ENCODE measurements at places on chromosomes 12 and 14.

DNA sequence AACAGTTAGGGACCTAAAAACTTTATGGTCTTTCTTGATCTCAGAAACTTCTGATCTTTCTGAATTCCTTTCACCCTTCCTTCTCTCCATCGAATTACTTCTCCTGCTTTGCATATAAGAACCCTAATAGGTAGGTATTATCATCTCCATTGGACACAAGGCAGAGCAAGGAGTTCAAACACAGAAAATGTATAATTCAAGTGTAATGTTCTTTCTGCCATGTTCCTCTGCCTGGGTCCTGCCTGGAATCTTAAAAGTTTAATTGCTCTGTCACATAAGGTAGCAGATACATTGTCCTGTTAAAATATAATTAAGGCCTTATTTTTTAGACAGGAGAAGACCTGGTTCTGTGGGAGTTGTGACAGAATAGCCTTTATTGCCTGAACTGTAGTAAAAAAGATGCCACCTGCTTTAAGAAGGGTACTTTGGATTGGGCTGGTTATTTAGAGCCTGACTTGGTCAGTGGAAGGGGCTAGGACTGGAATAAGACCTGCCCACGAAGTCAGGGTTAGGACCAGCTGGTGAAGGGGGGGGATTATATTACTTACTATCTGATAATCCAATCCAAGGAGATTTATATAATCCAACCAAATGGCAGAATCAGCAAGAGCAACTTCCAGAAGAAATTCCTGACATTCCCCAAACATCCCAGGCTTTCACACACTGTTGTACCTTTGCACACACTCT, 10.4 kb downstream of the G2E3 start:
- DNase-seq = peak; percentile 48

DNA sequence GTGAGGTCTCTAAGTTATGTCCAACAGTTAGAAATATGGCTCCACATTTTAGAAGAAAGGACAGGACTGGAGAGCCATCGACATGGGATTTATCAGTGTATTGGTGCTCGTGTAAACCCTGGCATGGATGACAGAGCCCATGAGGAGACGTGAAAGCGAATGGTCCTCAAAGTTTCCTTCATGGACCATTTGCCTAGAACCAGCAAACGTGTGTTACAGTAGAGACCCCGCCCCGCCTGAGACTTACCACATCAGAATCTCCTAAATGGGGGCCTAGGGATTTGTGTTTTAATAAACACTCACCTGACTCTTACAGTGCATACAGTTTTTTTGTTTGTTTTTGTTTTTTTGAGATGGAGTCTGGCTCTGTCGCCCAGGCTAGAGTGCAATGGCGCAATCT, 12.2 kb downstream of the EVL start:
- DNase-seq = no peak

DNA sequence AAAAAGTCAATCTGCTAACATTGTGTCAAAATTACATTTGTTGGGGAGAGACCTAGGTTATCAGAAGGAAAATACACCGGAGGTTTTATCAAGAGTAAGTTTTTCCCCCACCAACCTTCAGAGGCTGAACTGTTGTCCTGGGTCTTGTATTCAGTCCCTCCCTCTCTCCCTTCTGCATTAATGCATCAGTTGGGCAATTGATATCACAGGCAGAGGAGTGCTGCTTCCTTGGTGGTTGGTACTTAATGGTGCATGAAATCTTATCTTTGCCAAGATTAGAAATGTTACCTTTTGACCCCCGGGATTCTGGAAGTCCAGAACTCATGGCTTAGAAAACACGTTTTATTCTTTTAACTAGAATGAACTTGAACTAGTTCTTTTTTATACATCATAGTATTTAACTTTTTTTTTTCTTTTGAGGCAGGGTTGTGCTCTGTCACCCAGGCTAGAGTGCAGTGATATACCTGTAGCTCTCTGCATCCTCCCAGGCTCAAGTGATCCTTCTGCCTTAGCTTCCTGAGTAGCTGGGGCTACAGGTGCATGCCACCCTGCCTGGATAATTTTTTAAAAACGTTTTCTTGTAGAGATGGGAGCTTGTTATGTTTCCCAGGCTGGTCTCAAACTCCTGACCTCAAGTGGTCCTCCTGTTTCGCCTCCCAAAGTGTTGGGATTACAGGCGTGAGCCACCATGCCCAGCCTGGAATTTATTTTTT, 4.9 kb downstream of the PCBP2 start:
- no peak for DNase-seq

GRCh38 chr12:7784701-7785100, 4.5 kb upstream of the NANOG start:
- no peak for DNase-seq

DNA sequence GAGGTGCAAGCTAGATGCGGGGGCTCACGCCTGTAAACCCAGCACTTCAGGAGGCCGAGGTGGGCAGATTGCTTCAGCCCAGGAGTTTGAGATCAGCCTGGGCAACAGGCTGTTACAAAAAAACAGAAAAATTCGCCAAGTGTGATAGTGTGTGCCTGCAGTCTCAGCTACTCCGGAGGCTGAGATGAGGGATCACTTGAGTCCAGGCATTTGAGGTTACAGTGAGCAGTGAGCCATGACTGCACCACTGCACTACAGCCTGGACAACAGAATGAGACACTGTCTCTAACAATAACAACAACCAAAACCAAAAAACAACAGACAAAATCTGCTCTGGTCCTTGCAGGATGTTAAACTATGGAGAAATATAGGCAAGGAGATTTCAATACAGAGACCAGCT, 13.9 kb downstream of the BTBD7 start:
- no peak for DNase-seq

- no peak for DNase-seq
Observed at GRCh38 chr14:31898838-31899528, 178.1 kb upstream of the ARHGAP5 start.

DNA sequence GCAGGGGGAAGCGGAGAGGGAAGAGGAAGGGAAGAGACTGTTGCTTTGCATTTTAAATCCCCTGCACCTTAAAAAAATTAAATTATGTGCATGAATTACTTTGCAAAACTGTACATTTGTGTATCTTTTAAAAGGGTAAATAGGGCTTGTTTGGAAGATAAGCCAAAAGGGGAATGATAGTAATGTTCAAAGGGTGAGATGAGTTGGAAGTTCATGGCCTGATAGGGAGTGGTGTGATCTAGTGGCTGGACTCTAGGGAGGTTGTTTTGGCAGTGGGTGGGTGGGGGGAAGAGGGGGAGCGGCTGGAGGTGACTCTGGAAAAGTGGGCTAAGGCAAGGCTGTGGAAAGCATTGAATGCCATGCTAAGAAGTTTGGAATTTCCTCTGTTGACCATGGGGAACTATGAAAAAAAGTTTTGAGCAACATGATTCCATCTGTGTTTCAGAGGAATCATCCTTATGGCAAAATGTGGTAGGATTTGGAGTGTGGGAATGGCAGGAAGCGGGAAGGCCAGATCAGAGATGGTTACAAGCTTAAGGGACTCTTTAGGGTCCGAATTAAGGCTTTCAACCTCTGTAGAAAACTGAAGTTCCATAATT, 25.5 kb upstream of the EMP1 start:
- DNase-seq = peak; percentile 61

- peak; percentile 94 for DNase-seq
Observed at GRCh38 chr12:104177663-104178501, 37.7 kb upstream of the TXNRD1 start.

- DNase-seq = peak; percentile 39
Observed at GRCh38 chr12:53232646-53233461, 845 bp upstream of the RARG start.

DNA sequence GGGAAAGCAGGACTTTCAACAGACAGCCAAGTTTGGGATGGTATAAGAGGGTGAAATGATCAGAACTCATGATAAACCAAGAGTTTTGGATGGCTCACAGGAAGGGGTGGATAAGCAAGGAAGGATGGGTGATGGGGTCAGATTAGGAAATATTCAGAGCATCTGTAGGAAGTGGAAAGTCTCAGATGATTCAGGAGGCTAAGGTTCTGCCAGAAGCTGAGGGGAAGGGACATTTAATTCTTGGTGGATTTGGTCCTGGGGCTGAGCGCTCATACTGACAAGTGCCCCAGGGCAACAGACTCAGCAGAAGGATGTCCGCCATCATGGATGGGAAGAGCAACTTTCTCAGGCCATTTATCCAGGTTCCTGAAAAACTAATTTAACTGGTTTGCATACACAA, 28.4 kb upstream of the BDKRB2 start:
- DNase-seq = peak; percentile 26

DNA sequence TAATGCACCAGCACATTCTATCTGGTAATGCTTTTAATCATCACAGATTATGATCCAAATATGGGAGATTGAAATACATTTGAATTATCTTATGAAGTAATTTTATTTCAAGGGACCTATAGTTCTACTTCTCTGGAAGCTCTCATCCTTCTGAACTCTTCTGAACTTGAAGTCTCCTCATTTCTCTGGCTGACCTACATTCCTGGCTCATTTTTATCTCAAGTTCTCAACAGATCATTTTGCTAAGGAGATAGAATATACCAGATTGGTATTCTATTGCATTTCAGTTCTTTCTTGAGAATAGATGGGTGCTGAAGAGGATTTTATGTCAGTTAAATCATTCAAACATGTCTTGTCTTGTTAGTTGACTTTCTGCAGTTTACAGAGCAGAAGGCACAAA, 7.9 kb downstream of the HMGA2 start:
- no peak for DNase-seq

- DNase-seq = no peak
Observed at GRCh38 chr14:22263961-22264360, 325.1 kb downstream of the DAD1 start.

GRCh38 chr14:77306851-77307496, 13.7 kb downstream of the POMT2 start:
- peak; percentile 35 for DNase-seq

GRCh38 chr12:47360093-47360480, 280.3 kb upstream of the AMIGO2 start:
- DNase-seq = no peak

- no peak for DNase-seq
Observed at GRCh38 chr14:76486251-76486743, 110.4 kb downstream of the ESRRB start.

DNA sequence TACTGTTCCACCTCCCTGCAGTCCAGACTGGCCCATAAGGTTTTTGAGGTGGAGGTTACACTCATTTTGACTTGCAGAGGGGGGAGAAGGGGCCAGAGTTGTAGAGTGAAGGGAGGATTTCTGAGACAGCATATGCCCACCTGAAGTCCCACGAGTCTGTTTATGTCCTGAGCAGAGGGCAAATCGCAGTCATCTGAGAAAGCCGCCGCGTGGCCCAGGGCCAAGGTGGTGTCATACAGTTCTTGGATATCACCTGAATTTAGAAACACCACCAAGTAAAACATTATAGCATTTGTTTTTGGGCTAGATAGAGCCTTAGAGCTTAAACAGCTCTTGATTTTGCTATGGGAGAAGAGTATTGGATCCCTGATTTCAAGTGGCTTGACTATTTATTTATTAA, 30.9 kb downstream of the TDG start:
- DNase-seq = no peak

- no peak for DNase-seq
Observed at GRCh38 chr12:7872566-7873319, at the start of gene SLC2A14. SLC2A14 (minus strand) TSS chr12:7872915; CDS start chr12:7869880, 3,035 bp downstream.

GRCh38 chr12:62722971-62723680, 211.8 kb downstream of the PPM1H start:
- no peak for DNase-seq

GRCh38 chr12:55445357-55445756, 1.5 kb downstream of the OR6C2 start:
- DNase-seq = no peak

GRCh38 chr12:29148596-29148910, 525 bp upstream of the FAR2 start:
- DNase-seq = peak; percentile 13
